CD4-positive, alpha-beta memory T cell (primary cell): ENCODE measurements at places on chromosomes 16 and 17. TPM values are rescaled to one million over a fixed set of nuclear protein-coding genes. Genes with fewer than 3 reads are reported as not detected.

DNA sequence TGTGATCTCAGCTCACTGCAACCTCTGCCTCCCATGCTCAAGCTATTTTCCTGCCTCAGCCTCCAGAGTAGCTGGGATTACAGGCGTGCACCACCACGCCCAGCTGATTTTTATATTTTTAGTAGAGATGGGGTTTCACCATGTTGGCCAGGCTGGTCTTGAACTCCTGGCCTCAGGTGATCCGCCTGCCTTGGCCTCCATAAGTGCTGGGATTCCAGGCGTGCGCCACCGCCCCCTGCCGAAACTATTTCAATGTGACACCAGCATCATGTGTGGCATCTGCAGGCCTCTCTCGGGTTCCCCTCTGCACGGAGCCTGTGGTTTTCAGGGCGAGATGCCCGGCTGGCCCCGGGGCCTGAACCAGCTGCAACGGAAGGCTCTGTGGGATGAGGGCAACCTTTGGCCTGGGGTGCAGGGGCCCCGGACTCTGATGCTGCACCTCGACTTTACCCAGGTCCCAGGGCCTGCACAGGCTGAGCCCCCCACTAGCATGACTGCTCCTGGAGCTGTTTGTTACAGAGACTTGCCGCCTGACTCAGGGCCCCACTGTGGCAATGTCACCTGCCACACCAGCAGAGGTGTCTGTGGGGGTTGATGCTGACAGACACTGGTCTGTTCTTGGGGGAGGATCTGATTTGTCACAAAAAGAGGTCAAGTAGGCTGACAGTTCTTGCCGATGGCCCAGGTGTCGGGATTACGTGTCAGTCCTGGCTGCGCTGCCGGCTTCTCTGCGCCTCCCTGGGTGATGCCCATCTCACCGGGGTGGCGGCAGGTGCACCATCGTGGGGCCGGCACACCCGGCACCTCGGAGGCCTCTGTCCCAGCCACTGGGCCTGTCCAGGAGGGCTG, 8.6 kb upstream of the TEX19 start:
- H3K4me1 ChIP-seq, result peaks cover 6% of the 10 kb centered on the region
- H3K27ac ChIP-seq, result no peak overlapping the region
- no peak for DNase-seq
- H3K4me3 ChIP-seq, result no peak overlapping the region
- no peaks in the 10 kb centered on the region for H3K27me3 ChIP-seq
- no peaks in the 10 kb centered on the region for H3K36me3 ChIP-seq

- peak; percentile 81 for DNase-seq
- no peaks in the 10 kb centered on the region for H3K27me3 ChIP-seq
- H3K4me1 ChIP-seq, result peaks cover 45% of the 10 kb centered on the region
- no peaks in the 10 kb centered on the region for H3K36me3 ChIP-seq
Measured at GRCh38 chr16:67993207-67994039, 5.9 kb downstream of the DPEP2 start.

GRCh38 chr16:81130126-81130525, 33.9 kb upstream of the GCSH start:
- no peak overlapping the region for H3K27ac ChIP-seq
- no peak overlapping the region for H3K4me3 ChIP-seq
- DNase-seq, result no peak
- H3K36me3 ChIP-seq, result no peaks in the 10 kb centered on the region
- no peaks in the 10 kb centered on the region for H3K27me3 ChIP-seq
- no peaks in the 10 kb centered on the region for H3K4me1 ChIP-seq

DNA sequence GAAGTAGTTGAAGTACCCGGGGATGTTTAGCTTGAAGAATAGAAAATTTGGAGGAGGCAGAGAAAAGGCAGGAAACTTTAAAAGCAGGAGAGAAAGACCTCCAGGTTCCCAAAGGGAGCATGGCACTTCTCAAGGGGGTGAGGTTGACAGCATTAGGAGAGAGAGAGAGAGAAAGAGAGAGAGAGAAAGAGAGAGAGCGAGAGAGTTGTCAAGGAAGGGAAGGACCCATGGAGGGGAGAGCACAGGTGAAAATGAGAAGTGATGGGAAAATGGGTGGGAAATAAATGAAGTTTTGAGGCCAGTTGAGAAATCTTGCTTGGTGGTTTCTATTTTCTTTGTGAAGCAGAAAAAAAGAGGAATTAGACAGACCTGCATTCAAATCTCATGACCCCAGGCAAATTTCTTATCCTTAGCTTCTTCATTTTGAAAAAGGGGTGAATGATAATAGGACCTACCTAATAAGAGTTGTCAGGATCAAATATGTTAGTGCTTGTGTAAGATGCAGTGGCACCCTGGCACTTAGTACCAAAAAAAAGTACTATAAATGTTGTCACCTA, 24.0 kb downstream of the PRKCB start:
- H3K4me1 ChIP-seq, result peaks cover 86% of the 10 kb centered on the region
- no peak overlapping the region for H3K4me3 ChIP-seq
- no peak overlapping the region for H3K27ac ChIP-seq
- DNase-seq, result no peak
- no peaks in the 10 kb centered on the region for H3K27me3 ChIP-seq
- no peaks in the 10 kb centered on the region for H3K36me3 ChIP-seq

The SPATA22 gene
- total RNA-seq, result not detected

The CHST5 gene
- total RNA-seq, result not detected
